Heart right ventricle (tissue), 16 donors: ENCODE measurements at places on chromosomes 6 and 20. TPM values are rescaled to one million over a fixed set of nuclear protein-coding genes. Genes with fewer than 3 reads are reported as not detected.

GRCh38 chr6:4986999-4987398 is 16.8 kb downstream of the RPP40 start:
- H3K27me3 ChIP-seq: no peaks in the 10 kb centered on the region
- H3K27ac ChIP-seq: no peak overlapping the region
- no peak for DNase-seq
- no peaks in the 10 kb centered on the region for H3K36me3 ChIP-seq
- no peaks in the 10 kb centered on the region for H3K4me1 ChIP-seq
- H3K4me3 ChIP-seq: no peak overlapping the region

- H3K27ac ChIP-seq: no peak overlapping the region
- H3K4me3 ChIP-seq: no peak overlapping the region
- H3K36me3 ChIP-seq: no peaks in the 10 kb centered on the region
- H3K27me3 ChIP-seq: no peaks in the 10 kb centered on the region
- DNase-seq: no peak
Observed at GRCh38 chr20:41135187-41135887, 2.0 kb upstream of the PLCG1 start.

GRCh38 chr20:13418263-13419229 is 197.5 kb downstream of the ISM1 start:
- H3K4me1 ChIP-seq: no peaks in the 10 kb centered on the region
- H3K36me3 ChIP-seq: no peaks in the 10 kb centered on the region
- H3K27ac ChIP-seq: no peak overlapping the region
- H3K4me3 ChIP-seq: no peak overlapping the region
- H3K27me3 ChIP-seq: no peaks in the 10 kb centered on the region

DNA sequence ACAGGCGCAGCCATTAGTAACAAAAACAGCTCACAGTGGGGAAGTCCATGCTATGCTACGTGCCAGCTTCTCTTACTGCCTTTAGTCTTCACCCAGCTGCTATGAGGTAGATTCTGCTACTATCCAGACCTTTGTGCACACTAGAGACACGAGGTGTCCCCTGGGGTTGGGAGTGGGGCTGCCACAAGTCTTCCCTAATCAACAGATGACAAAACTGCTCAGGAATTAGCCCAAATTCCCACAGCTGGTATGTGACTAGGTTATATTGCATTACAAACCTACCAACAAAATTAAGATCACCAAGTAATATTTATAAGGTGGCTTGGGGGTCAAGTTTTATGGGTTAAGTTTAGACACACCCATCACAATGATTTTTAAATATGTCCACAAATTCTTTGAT is 63.3 kb downstream of the PSMB1 start:
- H3K4me1 ChIP-seq: no peaks in the 10 kb centered on the region
- no peak overlapping the region for H3K27ac ChIP-seq
- H3K4me3 ChIP-seq: no peak overlapping the region
- H3K36me3 ChIP-seq: no peaks in the 10 kb centered on the region
- DNase-seq: no peak

DNA sequence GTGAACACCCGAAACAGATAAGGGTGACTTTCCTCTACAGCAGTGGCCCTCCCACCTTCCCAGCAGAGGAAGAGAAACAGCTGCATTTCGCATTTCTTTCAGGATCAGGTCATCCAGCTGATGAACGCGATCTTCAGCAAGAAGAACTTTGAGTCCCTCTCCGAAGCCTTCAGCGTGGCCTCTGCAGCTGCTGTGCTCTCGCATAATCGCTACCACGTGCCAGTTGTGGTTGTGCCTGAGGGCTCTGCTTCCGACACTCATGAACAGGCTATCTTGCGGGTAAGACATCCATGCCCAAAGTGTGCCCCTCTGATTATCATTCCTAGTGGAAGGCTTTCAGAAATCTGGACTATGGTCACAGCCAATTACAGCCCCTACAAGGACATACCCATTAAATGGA is 27.8 kb upstream of the MROH8 start:
- no peak overlapping the region for H3K27ac ChIP-seq
- no peak for DNase-seq
- no peaks in the 10 kb centered on the region for H3K27me3 ChIP-seq
- H3K4me3 ChIP-seq: no peak overlapping the region
- peaks cover 63% of the 10 kb centered on the region for H3K36me3 ChIP-seq

GRCh38 chr20:53040693-53041589 is 68.8 kb downstream of the TSHZ2 start:
- H3K36me3 ChIP-seq: no peaks in the 10 kb centered on the region
- no peak overlapping the region for H3K27ac ChIP-seq
- peak; percentile 29 for DNase-seq
- no peak overlapping the region for H3K4me3 ChIP-seq
- peaks cover 17% of the 10 kb centered on the region for H3K4me1 ChIP-seq

DNA sequence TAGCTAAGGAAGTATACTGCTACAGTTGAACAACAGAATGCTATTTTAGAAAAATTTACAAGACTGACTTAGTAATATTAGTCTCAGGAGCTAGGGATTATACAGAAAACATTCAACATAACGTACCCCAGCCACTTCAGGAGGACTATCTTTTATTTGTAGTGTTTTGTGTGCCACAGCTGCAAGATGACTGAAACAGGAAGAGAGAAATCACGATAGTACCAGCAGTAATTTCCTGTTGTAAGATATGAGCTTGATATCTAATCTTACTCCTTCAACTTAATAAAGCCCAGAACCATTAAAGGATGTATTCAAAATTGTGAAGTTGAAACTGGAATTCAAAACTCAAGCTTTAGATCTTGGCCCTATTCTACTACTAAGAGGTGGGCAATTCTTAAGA is 42.1 kb downstream of the SLC35A1 start:
- no peak overlapping the region for H3K4me3 ChIP-seq
- no peak overlapping the region for H3K27ac ChIP-seq
- H3K36me3 ChIP-seq: peaks cover 99% of the 10 kb centered on the region
- H3K4me1 ChIP-seq: no peaks in the 10 kb centered on the region
- no peaks in the 10 kb centered on the region for H3K27me3 ChIP-seq

GRCh38 chr20:54078296-54078984 is 8.0 kb upstream of the BCAS1 start:
- no peaks in the 10 kb centered on the region for H3K27me3 ChIP-seq
- no peaks in the 10 kb centered on the region for H3K36me3 ChIP-seq
- DNase-seq: no peak
- no peak overlapping the region for H3K4me3 ChIP-seq
- H3K4me1 ChIP-seq: no peaks in the 10 kb centered on the region
- H3K27ac ChIP-seq: no peak overlapping the region

DNA sequence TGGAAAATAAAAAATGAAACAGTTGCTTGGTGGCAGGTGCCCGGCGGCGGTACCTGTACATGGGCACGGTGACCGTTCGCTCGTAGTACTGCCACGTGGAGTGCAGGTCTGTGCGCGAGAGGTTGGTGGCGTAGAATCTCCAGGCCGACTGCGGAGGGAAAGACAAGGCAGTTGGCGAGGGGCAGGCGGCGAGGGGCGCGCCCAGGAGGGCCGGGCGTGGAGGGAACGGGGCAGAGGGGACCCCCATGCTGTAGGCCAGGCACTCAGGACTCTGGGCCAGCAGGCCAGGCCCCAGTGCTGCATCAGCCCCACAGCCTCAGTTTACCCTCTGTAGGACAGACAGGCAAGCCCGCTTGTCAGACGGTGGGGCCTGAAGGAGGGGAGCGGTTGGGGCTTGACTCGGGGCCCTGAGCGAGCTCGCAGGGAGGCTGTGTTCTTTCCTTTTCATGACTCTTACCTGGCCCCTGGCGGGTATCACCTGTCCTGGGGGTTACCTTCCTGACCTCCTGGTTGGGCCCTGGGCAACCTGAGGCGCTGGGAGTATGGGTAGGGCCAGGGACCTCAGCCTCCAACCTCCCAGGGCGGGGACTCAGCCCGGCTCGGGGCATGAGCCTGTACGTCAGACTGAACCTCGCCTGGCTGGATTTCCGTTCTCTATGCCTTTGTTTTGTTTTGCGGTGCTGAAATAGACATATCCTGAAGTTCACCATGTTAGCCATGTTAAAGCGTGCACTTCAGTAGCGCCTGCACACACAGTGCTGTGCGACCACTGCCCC is 38.5 kb downstream of the KCNQ2 start:
- H3K4me1 ChIP-seq: peaks cover 6% of the 10 kb centered on the region
- no peak overlapping the region for H3K4me3 ChIP-seq
- no peaks in the 10 kb centered on the region for H3K36me3 ChIP-seq
- no peaks in the 10 kb centered on the region for H3K27me3 ChIP-seq
- no peak for DNase-seq
- no peak overlapping the region for H3K27ac ChIP-seq

GRCh38 chr6:37293426-37293825 is 35.5 kb upstream of the TMEM217 start:
- peaks cover 36% of the 10 kb centered on the region for H3K36me3 ChIP-seq
- no peak overlapping the region for H3K4me3 ChIP-seq

DNA sequence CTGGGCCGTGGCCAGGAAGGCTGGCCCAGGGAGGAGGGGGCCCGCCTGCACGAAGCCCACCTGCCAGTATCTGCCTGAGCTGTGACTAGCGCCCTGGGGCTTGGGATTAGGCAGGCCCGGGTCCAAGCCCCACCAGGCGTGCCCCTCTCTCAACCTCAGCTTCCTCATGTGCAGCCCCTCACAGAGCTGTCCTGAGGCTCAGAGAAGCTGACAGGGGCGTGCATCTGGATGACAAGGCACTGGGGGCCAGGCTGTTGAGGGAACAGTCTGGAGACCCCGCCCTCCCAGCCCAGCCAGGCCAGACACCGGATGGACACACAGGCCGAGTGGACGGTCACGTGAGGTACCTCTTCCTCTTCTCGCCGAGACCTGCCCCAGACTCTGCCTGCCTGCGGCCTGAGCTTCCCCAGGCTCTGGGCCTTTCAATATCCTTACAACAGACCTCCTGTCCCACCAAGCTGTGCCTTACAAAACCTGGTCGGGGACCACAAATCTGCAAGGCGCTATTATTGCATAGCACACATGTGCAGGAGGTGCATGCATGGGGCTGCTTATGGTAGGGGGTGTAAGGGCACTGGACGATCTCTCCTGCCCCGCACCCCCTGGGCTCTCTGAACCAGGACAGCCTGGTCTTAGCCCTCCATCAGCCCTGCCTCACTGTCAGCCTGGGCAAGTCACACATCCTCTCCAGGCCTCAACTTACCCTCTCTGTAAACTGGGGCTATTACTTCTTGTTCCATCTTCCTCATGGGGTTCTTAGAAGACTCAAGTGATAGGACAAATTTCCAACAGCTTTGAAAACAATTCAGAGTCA is 20.0 kb downstream of the NOL4L start:
- H3K27me3 ChIP-seq: no peaks in the 10 kb centered on the region
- no peak overlapping the region for H3K4me3 ChIP-seq
- H3K4me1 ChIP-seq: no peaks in the 10 kb centered on the region
- H3K36me3 ChIP-seq: no peaks in the 10 kb centered on the region
- DNase-seq: peak; percentile 48

Gene HCRTR2
- polyA plus RNA-seq: not detected

Gene POFUT1
- 11.7 TPM for polyA plus RNA-seq

Gene OSBPL2
- polyA plus RNA-seq: 12.6 TPM

Gene HAO1
- not detected for polyA plus RNA-seq

Gene TUBB1
- polyA plus RNA-seq: 0.13 TPM

Gene POU5F1
- 1.3 TPM for polyA plus RNA-seq

Gene SRXN1
- polyA plus RNA-seq: 32.8 TPM
